NCI-H524 (cell line): ENCODE measurements at places on chromosomes 2 and 18.

GRCh38 chr2:170475878-170476277, 239.3 kb upstream of the SP5 start:
- no peak for DNase-seq

- no peak for DNase-seq
These were observed 377.3 kb upstream of the POU3F3 start for GRCh38 chr2:104476563-104476988.

- peak; percentile 28 for DNase-seq
These were observed 164.0 kb upstream of the MYO3B start for GRCh38 chr2:170013802-170014551.

DNA sequence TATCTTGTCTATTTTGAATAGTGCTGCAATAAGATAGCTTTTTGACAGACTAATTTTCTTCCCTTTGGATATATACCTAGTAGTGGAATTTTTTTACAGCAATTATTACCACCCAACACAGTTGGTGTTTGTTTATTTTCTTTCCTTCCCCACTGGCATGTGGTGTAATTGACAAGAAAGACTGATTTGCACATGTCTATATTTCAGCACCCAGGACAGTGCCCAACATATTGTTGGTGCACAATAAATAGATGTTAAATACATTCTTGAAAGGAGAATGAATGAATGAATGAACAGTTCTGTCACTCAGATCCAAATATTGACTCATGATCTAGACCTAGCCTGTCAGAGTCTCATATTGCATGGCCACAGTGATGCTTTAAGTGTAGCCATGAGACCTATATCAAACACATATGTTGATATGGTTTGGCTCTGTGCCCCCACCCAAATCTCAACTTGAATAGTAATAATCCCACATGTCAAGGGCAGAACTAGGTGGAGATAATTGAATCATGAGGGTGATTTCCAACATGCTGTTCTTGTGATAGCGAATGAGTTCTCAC, 538.2 kb downstream of the NYAP2 start:
- no peak for DNase-seq

GRCh38 chr2:19860022-19860421, 41.8 kb downstream of the TTC32 start:
- DNase-seq: no peak

DNA sequence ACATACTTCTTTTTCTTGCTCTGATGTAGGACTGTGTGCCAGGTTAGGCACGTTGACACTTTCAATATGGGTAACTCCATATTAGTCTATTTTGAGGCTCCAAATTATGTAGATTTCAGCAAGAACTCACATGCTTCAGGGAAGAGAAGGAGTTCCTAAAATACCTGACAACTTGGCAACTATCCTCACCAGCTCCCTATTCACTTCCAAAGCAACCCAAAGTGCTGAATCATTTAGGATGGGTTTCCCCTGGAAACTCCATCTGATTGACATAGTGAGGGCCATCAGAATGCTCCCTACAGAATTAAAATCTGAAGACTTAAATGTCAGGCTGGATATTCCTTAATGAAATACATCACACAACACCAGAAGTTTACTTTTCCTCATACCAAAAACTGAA, 32.5 kb upstream of the NFU1 start:
- DNase-seq: no peak

GRCh38 chr2:213251618-213252017, 32.6 kb upstream of the SPAG16 start:
- peak; percentile 39 for DNase-seq

DNA sequence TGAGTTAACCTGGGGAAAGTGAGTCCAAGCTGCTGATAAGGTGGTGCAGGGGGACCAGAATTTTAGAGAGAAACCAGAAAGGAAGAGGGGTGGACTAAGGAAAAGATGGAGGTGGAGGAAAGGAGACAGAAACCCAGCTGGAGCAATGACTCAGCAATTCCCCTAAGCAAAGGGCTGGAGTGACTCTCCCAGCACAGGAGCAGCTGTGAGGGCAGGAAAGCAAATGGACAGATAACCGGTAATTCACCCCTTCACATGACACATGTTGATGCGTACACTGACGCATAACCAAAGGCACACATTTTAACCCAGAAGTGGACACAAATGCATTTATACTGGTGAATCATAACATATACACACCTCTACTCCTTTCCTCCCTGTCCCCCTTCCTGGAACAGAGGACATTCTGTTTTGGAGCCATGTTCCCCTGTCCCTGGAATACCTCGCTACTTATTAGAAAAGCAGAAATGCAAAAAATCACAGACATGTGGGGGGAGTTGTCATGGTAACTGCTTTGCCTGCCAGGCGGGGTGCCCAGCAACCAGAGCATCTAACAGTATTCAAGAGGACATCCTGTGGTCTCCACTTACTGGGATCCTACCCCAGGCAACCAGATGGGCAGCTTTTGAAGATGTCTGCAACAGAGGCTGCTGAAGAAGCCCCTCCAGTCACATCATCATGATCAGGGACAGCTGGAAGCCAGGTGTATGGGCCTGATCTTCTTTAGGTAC, 4.7 kb downstream of the CDK5R2 start:
- peak; percentile 99 for DNase-seq

DNA sequence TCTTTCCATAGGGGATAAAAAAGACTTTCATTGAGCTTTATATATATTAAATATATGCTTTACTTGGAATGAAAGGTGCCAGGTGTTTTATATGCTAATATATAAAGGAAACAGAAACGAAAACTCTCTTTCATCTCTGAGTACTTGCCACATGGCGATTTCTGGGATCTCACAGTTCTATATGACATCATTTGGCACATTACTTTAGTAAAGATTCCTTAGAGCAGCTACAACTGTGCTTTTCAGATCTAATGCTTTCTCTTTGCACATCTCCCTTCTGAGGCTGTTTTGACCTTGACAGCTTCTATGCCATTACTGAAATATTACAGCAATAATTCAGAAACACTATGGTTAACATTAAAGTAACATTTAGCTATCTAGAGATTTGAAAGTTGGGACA, 1082.9 kb upstream of the CDH2 start:
- no peak for DNase-seq

DNA sequence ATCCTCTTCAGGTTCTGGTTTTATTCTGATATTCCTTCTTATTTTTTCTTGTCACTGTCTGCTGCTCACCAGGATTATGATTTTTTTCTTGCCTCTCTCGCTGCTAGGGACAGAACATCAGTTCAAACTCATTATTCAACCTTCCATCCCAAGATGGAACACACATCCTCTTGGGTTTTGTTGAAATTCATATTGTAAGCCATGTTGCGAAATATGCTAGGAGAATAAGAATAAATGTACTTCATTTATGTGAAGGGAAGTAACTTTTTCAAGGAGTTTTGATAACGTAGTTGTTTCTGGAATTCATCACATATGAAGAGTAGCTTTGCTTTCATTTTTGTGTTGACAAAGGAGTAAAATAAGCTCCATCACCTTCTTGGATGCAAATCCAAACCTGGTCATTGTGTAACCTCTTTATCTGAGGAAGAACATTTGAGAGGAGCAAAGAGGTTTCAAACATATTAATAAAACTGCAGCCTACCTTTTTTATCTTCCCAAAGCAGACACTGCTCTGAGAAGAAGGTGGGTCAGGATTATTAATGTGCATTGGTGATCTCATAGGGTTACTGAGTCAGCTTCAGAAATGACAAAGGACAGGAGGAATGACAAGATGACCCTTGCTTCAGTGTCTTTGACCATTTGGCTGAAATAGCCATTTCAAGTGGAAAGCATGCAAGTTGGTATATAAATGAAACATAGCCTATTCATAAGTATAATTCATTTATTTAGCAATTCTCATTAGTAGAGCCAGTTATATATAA, 280.0 kb downstream of the GULP1 start:
- DNase-seq: no peak

- DNase-seq: no peak
These were observed 54.0 kb downstream of the COA5 start for GRCh38 chr2:98554116-98554861.

DNA sequence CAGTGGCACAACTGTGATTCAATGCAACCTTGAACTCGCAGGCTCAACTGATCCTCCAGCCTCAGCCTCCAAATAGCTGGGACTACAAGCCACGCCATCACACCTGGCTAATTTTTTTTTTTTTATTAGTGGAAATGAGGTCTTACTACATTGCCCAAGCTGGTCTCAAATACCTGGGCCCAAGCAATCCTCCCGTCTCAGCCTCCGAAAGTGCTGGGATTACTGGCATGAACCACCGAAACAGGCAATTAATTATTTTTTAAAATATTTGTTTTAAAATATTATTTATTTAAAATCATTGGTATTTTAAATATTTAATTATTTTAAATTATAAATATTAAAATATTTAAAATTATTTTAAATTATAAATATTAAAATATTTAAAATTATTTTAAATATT, 24.5 kb downstream of the SRBD1 start:
- DNase-seq: no peak
